ENCODE measurements at places on chromosomes 3 and 15.
A peak's percentile ranks its signal among the peaks of the same experiment; 100 is the strongest.

- peak; percentile 18 for DNase-seq
Observed at GRCh38 chr3:55434789-55435188, 52.3 kb downstream of the WNT5A start.

GRCh38 chr15:43975326-43975725, 148.5 kb downstream of the WDR76 start:
- DNase-seq = no peak

- DNase-seq = peak; percentile 84
Observed at GRCh38 chr15:74433592-74434262, at the start of gene SEMA7A. Gene SEMA7A, minus strand, starts transcription at chr15:74433958. Its CDS starts 40 bp downstream, at chr15:74433918.

DNA sequence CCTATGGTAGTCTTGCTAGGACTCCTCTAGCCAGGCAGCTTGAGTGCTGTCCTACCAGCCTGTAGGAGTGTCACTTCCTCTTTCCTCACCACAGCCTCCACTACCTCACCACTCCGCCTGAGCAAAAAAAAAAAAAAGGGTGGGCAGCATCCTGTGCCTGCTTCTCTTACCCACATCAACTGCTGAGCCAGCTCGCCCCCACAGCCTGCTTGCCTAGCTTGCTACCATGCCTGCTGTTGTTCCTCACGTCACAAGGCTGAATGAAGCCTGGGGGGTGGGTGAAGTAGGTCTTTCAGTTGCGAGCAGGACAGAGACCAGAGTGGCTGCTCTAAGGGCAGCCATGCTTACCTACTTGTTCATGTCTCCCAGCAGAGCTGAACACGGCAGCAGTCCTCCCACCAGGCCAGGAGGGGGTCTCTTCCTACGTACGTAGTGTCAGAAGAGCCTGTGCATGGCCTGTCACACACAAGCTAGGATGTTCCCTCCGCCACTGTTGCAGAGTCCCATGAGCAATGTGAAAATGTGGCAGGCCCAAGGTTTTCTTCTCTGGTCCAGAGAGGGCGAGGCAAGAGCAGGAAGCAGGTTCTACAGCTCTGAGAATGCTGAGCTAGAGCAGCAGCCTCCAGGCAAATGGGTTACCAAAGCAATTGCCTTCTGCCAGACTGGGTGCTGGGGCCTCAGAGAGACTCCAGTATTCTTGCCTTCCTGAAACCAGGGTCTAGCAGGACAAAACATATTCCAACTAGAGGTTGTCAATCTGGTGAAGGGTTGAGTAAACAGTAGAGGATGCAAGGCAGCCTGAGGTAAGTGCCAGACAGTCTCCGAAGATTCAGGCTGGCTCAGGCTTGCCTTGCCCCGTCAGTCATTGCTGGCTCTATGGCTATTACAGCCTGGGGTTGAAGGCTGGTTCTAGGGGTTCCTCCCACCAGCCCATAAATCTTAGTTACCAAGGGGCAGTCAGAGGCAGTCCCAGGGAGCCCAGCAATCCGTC, 8.1 kb downstream of the PPM1M start:
- peak; percentile 90 for DNase-seq

DNA sequence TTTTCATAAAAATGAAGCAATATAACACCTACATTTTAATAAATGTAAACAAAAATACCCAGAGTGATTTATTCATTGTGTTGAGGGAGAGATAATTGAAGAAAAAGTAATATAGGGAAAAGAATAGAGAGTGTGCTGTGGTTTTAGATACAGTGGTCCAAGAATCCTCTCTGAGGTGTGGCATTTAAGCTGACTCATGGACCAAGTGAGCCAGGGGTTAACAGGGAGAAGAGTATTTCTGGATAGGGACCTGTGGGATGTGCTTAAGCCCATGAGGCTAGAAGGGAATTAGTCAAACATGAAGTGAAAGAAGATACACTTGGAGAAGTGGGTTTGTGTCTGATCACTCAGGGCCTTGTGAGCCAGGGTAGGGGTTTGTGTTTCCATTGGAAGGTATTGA, 680.7 kb upstream of the GRM7 start:
- no peak for DNase-seq

GRCh38 chr3:5806192-5806591, 618.7 kb downstream of the EDEM1 start:
- DNase-seq = no peak

GRCh38 chr3:124669470-124669869, 60.8 kb upstream of the UMPS start:
- no peak for DNase-seq

DNA sequence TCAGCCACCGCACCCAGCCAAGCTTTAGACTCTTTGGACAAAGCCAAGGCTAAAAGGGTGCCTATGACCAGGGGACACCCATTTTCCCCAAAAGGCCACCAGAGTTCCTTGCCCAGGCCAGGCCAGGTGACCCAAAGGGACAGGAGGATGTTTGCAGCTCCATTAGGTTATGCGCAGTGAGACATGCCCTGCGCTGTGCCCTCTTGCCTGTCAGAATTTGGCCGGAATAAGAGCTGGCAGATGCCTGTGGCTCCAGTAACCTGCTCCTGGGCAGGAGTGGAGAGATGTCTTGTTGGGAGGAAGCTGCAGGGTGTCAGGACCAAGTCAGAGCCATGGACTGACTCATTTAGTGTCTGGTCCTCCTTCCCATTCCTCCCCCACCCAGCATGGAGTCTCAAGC, 20.5 kb downstream of the DNASE1L3 start:
- no peak for DNase-seq

- DNase-seq = no peak
Observed at GRCh38 chr3:179286331-179286730, 35.4 kb upstream of the KCNMB3 start.

DNA sequence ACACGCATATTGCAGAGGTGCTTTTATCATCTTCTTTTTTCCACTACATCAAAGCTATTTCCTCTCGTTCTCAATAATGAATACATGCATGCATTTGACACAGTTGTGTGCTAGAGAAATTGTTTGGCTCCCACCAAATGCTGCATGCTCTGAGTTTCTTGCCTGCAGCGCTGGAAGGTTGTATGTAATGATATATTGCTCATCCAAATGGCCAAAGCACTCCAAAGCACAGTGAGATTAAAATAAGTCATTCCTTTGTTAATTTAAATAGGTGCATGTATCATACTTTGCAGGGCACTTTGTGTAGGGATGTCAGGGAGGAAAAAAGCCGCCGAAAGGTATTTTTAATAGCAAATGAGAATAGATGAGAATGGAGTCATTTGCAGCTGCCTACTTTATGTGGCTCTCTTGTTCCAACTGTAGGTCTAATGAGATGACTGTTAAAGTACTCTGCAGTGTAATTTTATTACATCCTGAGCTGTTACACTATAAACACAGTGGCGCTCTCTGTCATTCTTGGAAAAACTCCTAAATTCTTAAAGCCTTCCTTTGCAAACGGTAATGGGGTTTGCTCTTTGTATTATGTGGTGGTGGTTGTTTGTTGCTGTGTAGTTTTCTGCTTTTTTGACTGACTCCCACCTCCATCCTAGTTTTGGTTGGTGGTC, 56.9 kb upstream of the SKOR1 start:
- no peak for DNase-seq

DNA sequence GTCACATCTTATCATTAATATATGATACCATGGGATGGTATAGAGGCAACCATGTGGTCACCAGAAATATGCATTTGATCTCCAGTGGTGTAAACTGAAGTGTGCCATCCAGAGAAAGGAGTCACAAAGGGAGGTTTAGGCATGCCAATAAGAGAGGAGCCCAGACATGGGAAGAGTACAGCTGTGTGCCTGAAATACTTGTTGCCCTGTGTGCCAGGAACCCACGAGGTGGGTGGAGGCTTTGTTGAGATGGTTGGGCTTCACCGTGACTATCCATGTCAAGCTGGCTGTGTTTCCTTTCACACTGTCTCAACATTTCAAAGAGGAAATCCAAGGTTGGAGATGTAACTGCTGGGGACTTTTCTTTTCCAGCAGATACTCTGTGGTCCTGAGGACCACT, 43.5 kb downstream of the CACNA2D3 start:
- no peak for DNase-seq

DNA sequence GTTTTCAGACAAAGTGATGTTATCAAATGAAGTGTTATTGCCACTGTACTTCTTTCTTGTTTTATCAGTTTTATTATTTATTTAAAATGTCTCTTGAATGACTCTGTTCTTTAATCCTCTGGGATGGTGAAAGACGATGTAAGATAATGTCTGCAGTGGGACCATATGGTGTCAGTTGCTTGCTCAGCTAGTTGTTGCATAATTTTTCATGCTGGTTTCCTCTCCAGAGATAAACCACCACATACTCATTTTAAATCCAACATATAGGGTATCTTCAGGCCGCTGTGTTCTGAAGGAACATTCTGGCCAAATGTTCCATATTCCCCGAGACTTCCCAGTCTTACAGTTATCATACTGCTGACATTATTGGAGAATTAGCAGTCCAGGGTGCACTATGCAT, 75.9 kb downstream of the GABRG3 start:
- DNase-seq = no peak

GRCh38 chr3:156664011-156664830, 10.2 kb upstream of the TIPARP start:
- DNase-seq = no peak

DNA sequence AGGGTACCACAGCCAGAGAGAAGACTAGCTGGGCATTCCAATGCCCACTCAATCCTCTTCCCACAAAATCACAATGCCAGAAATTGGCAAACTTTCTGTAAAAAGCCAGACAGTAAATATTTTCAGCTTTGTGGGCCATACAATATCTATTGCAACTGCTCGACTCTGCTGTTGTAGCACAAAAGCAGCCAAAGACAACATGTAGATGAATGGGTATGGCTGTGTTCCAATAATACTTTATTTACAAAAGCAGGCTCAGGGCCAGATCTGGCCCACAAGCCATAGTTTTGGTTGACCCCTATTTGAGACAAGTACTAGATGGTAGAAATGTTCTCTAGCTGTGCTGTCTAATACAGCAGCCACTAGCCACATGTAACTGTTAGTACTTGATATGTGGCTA, 330.9 kb downstream of the ERC2 start:
- DNase-seq = no peak

DNA sequence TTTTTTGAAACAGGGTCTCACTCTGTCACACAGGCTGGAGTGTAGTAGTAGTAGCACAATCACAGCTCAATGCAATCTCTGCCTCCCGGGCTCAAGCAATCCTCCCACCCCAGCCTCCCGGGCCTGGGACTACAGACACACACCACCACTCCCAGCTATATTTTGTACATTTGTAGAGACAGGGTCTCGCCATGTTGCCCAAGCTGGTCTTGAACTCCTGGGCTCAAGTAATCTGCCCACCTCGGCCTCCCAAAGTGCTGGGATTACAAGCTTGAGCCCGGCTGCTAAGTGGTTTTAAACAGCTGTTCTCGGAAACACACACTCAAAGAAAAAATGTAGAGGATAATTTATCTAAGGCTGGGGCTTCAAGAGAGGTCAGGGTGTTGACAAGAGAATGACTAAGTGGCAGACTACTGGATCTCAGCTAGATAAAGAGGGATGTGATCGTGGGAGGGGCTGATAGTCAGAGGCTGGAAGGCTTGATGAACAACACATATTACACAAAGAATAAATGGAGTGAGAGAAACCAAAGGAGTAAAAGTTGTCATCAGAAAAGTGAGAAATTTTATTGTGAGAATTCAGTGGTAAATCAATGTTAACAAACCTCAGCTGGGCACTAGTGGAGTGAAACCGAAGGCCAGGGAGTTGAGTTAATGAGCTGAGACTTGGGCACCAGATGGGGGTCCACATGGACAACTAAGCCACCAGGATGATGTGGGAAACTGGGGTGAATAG, 6.7 kb downstream of the CCR5AS start:
- DNase-seq = no peak

GRCh38 chr15:95957861-95958260, 372.6 kb upstream of the NR2F2 start:
- DNase-seq = no peak

GRCh38 chr3:156811089-156811862, 14.9 kb upstream of the LEKR1 start:
- no peak for DNase-seq

DNA sequence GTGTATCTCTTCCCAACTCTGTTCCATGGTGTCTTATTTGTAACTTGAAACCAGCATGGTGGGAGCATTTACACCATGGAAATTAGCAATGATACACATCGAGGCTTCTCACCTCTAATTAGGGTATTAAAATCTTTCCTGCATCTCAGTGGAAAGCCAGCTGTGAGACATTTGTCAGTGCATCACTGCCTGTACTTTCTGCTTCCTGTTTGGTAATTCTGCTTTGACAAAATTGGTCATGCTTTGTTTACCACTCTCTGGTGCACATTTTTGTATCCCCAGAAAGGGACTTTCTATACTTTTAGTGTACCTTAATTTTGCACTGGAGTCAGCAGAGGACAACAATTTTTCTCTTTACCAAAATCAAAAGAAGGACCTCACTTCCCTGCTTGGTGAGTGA, 402.1 kb downstream of the PDCD6IP start:
- no peak for DNase-seq

- no peak for DNase-seq
Observed at GRCh38 chr15:48688493-48688892, 43.0 kb upstream of the FBN1 start.

DNA sequence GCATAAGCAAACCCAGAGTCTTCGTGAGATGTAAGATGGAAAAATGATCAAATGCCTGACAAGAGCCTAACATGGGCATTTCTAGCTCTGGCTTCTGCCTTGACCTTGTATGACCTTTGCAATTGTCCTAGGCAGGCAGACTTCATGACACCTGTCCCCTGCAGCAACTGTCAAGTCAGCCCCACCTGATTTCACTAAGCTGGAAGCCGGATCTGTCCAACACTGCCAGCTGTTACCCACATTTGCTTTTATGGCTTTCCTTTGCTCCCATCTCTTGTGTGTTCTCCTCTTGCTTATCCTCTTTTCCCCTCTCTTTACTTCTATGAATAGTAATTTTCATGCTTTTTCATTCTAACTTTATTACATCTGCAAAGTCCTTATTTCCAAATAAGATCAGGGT, 48.5 kb upstream of the TNIK start:
- no peak for DNase-seq

All from activated T-cell treated with anti-CD3 and anti-CD28 coated beads, Interleukin-2, amount 50 U/mL, for 48 hours (primary cell).